T-helper 22 cell (primary cell): ENCODE measurements at places on chromosomes 5 and 9.

GRCh38 chr9:81550207-81550583, 139.2 kb downstream of the TLE1 start:
- DNase-seq: no peak

DNA sequence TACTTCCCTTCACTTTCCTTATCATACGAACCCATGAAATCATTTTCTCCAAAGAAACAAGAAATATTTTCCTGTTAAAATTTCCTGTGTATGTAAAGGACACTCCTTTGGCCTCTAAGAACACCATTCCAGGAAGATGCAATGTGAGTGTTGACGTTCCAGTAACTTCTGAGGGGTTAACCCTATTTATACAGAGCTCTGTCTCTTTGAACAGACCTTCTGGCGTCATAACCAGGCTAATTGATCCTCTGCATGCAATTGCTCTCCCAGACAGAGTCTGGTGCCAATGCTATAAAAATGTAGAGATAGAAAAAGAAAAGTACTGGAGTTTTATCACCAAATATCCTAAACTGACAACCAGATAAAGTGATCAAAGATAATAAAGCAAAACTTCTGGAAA, 218.5 kb downstream of the TLE1 start:
- DNase-seq: no peak

GRCh38 chr9:98572054-98572627, 136.6 kb downstream of the GABBR2 start:
- DNase-seq: no peak

- DNase-seq: no peak
These were observed 158.8 kb downstream of the DEPDC1B start for GRCh38 chr5:60540856-60541805.

DNA sequence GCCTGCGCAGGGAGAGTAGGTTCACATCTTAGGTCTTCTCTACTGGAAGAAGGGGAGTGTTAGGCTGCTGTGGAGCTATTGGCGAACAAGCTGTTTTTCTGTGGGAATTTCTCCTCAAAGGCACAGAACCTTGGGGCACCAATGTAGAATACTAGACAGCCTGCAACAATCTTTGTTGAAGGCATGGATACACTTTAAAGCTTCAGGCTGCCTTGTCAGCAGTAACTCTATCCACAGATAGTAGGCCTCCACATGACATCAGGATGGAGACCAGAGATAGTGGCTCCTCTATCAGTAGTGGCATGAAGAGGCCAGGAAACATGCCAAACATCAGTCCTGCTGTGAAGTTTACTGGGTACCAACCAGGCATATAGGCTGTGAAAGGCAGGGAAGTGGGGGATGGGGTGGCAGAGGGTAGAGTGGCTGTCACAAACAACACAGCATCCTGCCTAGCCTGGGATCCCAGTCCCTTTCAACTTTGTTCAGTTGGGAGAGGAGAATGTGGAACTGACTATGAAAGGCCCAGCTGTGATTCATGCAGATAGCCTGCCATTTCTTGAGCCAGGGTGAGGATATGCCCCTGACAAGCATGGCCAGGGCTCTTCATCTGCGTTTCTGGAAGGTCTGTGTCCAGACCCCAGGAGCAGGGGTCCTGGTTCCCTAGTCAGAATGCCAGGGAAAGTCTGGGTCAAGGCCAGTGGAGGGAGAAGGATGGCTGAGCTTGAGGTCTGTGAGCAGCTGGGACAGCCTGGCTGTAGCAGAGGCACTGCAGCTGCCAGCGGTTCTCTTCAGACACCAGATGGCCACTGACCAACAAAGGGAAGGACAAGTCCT, 1.0 kb upstream of the HK3 start:
- no peak for DNase-seq
